ENCODE measurements at places on chromosomes 6 and 20.
A peak's percentile ranks its signal among the peaks of the same experiment; 100 is the strongest.

DNA sequence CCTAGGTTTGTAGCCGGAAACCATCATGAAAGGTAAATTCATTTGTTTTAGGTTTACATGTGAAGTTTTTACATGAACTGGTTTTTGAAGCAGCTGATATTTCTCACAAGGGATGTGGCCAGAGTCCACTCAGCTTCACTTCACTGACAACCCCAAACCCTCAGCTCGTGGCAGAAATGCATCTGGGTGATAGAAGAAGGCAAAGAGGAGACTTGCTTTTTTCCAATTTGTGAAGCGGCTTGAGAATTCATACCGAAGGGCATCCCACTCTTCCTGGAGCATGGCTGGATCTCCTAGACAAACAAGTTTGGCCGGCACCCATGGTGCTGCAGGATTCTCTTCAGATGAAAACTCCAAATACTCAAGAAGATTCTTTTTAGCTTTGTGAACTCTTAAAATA is 392.8 kb upstream of the CNR1 start:
- DNase-seq: no peak

DNA sequence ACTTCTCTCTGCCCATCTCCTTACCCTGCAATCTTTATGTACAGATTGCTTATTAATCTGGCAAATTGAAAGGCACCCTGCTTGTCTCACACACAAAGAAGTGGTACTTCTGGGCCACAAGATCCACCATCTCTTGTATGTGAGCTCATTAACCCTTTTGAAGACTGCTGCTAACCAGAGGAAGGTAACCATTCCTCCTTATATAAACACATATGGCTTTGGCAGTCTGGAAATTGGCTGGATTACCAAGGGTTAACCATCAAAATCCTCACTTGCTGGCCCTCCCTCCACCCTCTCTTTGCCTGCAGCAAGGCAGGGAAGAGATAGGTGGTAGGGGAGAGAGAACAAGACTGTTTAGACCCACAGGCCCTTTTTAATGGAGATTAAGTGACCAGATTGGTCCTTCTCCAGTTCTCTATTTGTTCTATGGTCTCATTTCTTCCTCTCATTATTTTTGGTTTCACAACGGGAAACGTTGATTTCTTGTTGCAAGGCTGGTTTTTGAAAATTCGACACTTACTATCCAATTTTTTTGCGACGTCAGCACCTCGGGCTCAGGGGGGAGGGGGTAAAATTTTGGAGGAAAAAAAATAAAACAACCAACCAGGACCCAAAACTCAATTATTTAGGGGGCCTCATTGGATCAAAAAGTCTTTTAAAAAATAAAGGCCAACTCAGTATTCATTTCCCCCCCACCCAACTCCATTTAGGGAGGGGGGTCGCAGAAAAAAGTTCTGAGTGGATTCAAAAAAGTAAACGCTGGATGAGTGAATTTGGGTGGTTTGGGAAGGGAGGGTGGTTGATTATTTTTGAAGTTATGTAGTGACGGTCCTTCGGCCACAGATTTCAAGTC is 859 bp downstream of the PPP1R10 start:
- DNase-seq: no peak

GRCh38 chr6:45479834-45480751 is 102.4 kb upstream of the SUPT3H start:
- DNase-seq: no peak

GRCh38 chr20:57399587-57400155 is 8.5 kb downstream of the RBM38 start:
- DNase-seq: no peak

DNA sequence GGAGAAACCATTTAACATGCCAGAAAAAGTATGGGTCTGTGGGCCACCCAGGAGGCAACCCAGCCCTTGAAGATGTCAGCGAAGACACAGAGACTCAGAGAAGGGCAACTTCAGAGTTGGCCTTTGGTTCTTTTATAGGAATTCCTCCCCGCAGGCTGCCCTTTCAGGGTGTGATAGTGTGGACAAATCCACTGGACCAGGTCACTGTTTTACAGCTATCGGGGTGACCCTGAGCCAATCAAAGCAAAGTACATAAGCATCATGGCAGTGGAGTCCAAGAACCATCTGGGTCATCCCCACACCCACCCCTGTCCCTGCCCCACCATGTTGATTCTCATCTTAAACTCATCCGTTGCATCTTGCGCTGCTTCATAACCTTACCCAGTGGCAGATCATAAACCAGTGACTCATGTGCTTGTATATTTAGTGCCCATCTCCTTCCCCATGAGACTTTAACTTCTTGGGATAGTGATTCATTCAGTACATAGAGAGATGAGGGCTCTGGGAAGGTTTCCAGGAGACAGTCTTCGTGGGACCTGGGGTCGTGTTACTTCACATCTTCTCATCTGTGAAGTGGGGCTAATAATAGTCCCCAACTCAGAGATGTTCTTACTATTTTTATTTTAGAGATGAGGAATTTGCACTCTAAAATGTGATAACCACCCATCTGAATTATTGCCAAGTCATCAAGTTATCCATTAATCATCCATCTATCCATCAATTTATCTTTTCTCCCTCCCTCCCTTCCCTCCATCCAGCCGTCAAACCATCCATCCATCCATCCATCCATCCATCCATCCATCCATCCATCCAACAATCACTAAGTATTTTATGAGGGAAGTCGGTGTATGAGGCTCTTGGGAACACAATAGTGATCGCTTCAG is 51.0 kb downstream of the EDN3 start:
- no peak for DNase-seq

- DNase-seq: no peak
These were observed 29.7 kb downstream of the ATXN1 start for GRCh38 chr6:16731478-16732051.

DNA sequence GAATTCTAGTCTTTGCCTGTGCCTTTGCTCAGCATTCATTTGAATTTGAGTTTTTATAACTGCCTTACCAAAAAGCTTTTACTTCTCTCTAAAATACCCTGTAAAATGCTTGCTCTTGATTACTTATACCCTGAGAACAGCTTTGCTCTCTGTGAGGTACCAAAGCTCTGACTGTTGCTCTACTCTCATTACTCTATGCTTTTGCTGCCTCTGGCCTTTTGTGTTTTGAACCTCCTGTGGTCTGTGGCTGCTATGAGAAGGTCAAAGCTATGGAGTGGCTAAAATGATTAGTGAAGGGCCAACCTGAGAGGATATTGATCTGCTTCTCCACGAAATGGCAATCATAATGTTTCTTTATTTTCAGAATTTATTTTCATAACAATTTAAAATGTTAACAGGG is 375.6 kb upstream of the IMPG1 start:
- DNase-seq: no peak

- DNase-seq: no peak
These were observed 169.2 kb downstream of the OR2B2 start for GRCh38 chr6:27742833-27743573.

DNA sequence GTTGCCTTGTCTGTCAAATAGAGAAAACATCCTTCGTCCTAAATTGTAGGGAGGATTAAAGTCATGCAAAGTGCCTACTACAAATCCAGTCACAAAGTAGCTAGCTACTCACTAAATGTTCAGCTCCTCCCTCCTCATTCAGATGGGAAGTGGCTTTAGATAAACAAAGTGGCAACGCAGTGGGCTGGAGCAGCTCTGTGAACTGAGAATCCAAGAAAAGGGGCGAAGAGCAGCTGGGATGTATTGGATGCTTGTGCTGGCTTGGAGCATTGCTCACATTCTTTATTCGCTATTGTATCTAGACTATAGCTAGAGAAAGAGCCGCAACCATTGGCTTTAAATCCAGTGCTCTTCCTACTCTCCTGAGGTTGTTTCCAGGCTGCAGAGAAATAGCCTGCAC is 10.3 kb downstream of the MOG start:
- no peak for DNase-seq

GRCh38 chr6:150371356-150371755 is 2.5 kb downstream of the IYD start:
- no peak for DNase-seq

DNA sequence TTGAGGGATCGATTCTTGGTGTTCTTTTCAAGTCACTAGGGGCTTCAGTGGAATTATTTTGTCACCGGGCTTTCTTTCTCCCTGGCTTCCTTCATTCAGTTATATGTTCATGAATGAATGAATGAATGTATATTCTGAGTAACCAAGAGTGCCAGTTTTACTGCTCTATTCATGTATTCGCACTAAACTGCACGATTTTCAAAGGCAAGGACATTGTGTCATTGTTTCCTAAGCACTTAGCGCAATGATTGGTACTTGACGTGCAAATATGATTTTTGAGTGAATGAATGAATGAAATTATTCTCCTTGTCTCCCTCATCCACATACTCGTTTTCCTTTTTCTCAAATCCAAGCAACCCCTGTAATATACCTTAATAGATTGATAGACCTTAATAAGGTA is 822 bp downstream of the AFG1L start:
- DNase-seq: no peak

GRCh38 chr6:36912586-36912985 is 26.8 kb downstream of the C6orf89 start:
- peak; percentile 10 for DNase-seq

- DNase-seq: no peak
These were observed 13.1 kb upstream of the RAET1L start for GRCh38 chr6:150038202-150039062.

DNA sequence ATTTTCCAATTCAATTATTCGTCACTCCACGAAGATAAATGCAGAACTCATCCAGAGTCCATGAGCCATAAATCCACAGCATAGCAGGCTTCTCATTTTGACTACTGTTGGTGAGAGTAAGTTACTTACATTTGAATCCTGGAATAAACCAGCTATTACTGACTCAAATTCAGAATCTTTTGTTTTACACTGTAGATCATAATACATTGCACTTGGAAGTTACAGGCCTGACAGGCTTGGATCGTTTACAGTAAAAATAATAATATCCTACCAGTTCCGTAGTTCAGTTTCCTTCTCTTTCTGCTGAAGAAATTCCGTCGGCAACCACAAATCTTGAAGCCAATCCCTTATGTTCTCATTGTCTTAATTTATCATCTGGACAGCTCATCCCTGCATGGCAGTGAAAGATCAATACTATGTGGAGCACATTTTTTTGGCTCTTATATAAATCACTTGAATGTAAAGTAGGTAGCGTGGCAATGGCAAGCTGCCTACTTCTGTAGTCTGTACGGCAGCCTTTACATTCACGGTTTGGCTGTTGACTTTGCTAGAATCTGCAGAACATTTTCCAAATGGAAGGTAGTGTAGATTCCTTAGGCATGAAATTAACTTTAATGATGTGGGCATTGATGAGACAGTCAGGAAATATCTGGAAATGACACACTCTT is 142.9 kb downstream of the WDR27 start:
- no peak for DNase-seq

GRCh38 chr20:6746901-6747609 is 20.4 kb upstream of the BMP2 start:
- DNase-seq: no peak

DNA sequence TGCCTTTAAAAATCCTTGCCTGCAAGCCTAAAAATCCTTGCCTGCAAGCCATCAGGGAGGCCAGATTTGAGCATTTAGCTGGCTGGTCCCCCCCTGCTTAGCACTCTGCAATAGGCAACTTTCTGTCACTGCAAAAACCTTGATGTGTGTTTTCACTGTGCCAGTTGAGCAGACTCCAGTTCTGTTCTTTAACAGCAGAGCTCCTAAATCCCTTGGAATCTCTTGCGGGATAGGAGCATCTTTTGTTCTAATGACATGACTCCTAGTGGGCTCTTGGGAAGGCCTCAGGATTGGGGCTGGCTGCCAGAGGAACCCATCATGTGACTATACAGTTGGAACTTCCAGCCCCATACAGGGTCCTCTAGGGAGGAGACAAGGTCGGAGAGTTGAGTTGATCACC is 50.4 kb downstream of the FAM184A start:
- DNase-seq: peak; percentile 6

DNA sequence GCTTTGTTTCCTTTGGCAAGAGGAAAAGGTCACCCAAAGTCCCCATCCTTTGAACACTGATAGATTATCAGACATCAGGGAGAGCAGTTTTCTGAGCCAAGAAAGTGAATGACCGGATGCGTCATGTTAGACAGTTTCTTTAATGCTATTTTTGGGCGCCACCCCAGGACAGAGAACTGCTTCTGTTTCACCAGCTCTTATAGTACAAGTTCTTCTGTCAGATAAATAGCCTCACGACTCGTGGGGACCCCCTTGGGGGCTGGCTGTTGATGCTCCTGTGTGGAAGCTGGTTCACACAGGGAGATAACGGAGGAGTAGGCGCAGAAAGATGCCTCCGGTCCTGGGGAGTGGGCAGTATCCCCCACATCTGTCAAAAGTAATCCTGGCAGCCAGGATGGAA is 54.6 kb downstream of the NPEPL1 start:
- DNase-seq: no peak

GRCh38 chr20:56467968-56468315 is 485 bp upstream of the RTF2 start:
- no peak for DNase-seq

- no peak for DNase-seq
These were observed 751.5 kb downstream of the EPHA7 start for GRCh38 chr6:92667843-92668242.

GRCh38 chr20:5654557-5654956 is 95.6 kb upstream of the SHLD1 start:
- no peak for DNase-seq

DNA sequence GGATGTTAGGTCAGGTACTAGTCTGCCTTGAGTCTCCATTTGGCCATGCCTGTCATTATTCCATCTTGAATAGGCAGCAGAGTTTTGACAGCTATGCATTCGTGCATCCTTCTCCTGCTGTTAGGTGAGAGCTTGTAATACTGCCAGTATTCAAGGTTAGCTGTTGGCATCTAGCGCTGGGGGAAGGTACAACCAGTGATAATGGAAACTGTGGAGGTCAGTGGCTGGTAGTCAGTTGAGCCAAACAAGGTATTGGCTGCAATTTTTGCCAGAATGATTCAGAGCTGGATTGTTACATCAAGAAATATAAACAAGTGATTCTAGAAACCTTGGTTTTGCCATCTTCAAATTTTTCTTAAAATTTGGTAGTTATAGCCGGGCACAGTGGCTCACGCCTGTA is 6.5 kb downstream of the FAM8A1 start:
- DNase-seq: no peak

DNA sequence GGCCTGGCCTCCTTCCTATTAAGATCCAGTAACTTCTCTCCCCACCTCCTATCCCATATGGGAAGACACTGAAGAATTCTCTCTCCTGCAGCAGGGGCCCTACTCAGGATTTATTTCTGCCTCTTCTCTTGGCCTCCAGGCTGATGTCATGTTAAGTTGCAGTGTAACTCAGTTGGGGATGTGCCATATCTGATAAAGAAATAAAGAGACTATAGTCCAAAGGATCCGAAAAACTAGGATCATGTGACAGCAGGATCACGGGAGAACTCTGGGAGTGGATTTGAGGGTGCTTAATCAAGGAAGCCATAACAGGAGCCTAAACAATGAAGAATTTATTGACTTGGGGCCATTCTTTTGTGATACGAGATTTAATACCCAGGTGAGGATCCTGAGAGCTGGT is 38.5 kb upstream of the TGM6 start:
- no peak for DNase-seq

DNA sequence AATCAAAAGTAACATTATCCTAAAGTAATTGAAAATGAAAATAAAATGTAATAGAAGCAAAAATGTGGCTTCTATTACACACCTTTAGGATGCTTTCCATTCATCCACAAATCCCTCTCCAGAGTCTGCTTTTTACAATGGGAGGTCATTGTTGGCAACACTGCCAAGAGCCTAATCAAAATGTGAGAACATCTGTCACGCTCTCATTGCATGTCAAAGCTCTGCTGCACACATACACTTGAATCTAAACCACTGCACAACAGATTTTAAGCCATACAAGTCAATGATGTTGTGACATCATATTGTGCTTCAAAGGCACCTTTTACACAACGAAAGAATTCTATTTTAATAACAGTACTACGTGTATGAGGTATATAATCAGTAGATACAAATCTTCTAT is 82.1 kb downstream of the PREP start:
- no peak for DNase-seq
